Skin of body (tissue), 3 donors: ENCODE measurements at places on chromosomes 2 and 18. TPM values are rescaled to one million over a fixed set of nuclear protein-coding genes. Genes with fewer than 3 reads are reported as not detected.
A peak's percentile ranks its signal among the peaks of the same experiment; 100 is the strongest.

DNA sequence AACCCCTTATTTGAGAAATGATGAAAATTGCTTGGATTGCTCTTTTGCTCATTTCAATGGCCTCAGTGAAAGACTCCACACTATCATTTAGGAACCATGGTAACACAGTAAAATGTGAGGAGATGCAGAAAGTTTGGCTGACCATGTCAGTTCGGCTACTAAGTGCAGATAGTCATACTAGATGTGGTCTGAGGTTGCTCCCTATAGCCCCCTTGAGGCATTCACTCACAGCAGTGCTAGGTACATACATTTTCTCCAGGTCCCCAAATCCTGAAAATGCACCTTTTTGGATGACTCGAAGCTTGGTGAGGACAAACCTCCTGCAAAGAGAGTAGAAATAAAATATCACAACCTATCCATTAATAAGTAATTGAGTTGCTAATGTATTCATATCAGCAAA, 86.3 kb downstream of the FSHR start:
- no peak for DNase-seq

- DNase-seq, result peak; percentile 54
These were observed 2.5 kb downstream of the VIT start for GRCh38 chr2:36698993-36699392.

The FSIP2 gene
- total RNA-seq, result 2.6 TPM

GRCh38 chr18:69795791-69796190, 151.9 kb downstream of the CD226 start:
- DNase-seq, result no peak

The LCT gene
- under 0.01 TPM for total RNA-seq

The LOXHD1 gene
- total RNA-seq, result 2.8 TPM

DNA sequence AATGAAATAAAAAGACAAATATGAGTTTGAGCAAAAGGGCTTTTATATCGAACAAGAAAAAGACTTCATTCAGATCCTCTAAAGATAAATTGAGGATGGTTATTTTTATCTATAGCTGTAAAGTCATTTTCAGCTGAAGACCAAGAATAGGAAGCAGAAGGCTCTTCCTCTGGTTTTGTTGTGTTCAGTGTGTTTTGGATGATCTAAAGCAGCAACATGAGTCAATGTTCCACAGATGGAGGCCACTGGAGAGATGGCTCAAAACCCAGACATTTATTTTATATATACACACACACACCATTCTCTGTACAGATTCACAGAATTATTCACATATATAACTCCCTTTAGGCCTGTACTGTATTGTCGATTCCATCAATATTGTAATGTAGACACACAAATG, 424.3 kb downstream of the MBD2 start:
- DNase-seq, result no peak

- peak; percentile 66 for DNase-seq
These were observed 729 bp upstream of the SELENOI start for GRCh38 chr2:26345283-26345544.

- no peak for DNase-seq
These were observed 200.6 kb upstream of the RASGRP3 start for GRCh38 chr2:33275689-33276444.

GRCh38 chr2:104909317-104909716, 55.4 kb downstream of the POU3F3 start:
- DNase-seq, result no peak

- no peak for DNase-seq
These were observed at the start of gene MAPK4 for GRCh38 chr18:50559752-50560680. Gene MAPK4, plus strand, starts transcription at chr18:50560087. Its CDS starts 103,872 bp downstream, at chr18:50663959.

GRCh38 chr18:36402765-36403396, 105.4 kb downstream of the FHOD3 start:
- peak; percentile 94 for DNase-seq

The RNF144A gene
- total RNA-seq, result 15.3 TPM

DNA sequence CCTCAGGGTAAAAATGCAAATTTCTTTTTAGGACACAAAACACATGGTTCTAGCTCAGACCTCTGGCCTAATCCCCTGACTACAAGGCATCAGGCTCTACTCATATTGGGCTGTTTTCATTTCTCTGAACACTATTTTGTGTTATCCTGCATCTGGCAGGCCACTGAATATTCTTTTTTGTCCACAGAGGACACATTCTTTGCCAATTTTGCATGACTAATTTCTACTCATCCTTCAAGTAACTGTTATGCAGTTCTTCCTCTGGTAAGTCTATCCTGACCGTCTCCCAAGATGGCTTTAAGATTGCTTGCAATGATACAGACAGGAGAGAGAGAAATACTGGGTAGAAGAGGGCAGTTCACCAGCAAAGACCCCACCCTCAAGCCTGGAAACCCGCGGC, 107.6 kb upstream of the RGPD4 start:
- no peak for DNase-seq
